Activated T-cell treated with anti-CD3 and anti-CD28 coated beads for 1 hour (primary cell): ENCODE measurements at places on chromosomes 7 and 10.

DNA sequence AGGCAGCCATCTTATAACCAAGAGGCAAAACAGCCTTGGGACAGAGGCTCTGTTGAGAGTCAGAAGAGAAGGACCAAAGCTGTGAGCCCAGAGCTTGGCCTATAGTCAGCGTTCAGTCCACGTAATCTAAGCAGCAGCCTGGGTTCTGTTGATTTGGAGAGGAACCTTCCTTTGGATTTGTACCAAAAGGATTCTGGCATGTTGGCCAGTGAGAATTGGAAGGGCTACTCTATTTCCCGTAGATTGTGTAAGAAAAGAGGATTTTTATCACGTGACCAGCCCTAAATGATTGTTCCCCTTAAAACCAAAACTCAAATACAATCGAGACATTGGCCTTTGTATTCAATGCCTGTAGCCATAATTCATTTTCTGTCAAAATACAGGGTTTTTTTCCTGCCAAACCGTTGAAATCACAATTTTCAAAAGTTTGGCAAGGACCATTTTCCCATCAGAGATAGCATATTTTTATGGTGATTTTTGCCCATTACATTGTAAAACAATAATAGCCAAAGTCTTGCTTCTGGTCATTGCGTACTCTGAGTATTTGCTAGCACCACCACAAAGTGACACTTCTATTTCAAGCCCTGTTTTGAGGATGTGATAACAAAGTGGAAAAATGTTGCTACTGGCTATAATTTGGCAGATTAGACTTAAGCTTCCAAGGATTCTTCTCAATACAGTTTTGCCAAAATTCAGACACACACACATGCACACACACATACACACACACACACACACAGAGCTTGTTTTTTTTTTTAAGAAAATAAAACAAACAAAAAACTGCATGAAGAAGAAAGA lies 23.1 kb upstream of the BMPER start:
- no peak for DNase-seq

- DNase-seq: no peak
Measured at GRCh38 chr7:50181081-50181480, 88.0 kb upstream of the ZPBP start.

GRCh38 chr10:102605712-102606111 lies 38.6 kb upstream of the TRIM8 start:
- no peak for DNase-seq

DNA sequence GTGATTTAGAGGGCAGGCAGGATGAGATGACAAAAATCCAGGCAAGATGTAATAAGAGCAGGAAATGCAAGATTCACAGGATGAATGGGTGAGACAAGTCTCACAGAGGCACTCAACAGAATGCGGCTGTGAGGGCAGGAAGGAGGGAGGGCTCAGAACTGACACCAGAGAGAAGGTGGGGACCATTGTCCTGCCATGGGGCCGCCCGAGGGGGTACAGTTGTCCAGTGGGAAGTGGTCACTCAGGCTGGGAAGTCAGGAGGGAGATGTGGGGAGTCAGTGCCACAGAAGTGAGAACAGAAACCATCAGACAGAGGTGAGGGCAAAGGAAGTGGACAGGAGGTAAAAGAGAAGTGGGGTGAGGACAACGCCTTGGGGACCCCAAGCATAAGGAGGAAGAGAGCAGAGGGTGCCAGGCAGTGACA lies 8.9 kb downstream of the HIP1 start:
- no peak for DNase-seq

DNA sequence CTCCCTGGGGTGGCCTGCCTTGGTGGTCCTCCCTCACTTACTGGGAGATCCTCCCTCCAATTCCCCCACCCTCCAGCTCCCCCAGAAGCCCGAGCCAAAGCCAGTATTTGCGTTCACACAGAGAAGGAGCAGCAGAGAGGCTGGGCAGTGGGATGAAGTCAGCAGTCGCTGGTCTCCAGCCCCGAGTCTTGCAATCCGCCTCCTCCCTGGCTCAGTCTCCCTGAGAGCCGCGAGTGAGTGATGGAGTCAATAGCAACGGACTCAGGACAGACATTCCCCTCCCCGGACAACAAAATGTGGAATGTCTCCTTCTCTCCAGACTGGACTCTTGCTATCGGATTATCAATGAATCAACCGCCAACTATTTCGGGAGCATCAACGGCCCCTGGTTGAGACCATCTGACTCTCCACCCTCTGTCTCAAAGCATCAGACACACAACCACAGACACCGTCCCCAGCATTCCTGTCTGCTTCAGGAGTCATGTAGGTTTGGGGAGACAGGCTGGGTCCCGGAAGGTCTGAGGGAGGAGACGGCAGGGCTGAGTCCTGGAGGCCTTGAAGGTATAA lies 178.4 kb downstream of the SH3PXD2A start:
- no peak for DNase-seq

- DNase-seq: no peak
Measured at GRCh38 chr7:47435889-47436312, 146.0 kb downstream of the TNS3 start.

DNA sequence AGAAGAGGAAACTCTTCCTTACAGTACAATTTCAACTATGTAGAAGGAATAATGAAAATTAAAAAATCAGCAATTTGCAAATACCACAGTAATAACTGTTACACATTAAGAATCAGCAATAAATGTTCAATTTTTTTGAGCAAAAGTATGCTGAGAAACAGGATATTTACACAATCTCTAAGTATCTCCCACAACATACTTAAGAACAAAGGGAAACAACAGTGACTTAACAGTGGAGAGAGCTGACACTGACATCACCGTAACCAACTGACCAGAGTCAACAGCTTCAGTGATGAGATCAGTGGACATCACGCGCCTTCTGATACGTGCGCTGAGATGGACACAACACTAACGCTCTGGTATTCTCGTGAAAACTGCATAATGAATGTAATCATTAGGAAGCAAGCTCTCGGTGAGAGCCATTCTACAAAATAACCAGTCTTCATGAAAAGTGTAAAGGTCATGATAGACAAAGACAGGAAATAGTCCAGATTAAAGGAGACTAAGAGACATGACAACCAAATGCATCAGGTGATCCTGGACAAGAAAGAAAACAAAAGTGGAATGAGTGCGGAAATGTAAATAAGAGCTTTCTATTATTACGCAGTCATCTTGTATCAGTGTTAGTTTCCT lies 82.6 kb downstream of the PIP4K2A start:
- no peak for DNase-seq

DNA sequence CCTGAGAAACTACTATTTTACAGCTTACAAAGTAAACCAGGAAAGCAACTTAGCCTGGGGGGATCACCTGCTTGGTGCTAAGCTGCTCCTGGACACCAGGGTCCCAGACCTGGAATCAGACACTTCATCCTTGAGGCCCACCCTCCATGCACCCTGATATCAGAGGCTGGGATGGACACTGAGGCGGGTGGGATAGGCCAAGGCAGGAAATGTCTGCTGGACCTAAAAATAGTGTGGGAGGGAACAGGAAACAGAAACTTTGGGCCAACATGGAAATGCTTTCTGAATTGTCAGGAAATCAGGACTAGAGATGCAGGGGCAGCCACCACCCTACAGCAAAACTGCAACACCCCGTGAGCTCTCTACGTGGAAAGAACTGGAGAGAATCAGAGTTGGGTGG lies 101.5 kb upstream of the PODXL start:
- no peak for DNase-seq

DNA sequence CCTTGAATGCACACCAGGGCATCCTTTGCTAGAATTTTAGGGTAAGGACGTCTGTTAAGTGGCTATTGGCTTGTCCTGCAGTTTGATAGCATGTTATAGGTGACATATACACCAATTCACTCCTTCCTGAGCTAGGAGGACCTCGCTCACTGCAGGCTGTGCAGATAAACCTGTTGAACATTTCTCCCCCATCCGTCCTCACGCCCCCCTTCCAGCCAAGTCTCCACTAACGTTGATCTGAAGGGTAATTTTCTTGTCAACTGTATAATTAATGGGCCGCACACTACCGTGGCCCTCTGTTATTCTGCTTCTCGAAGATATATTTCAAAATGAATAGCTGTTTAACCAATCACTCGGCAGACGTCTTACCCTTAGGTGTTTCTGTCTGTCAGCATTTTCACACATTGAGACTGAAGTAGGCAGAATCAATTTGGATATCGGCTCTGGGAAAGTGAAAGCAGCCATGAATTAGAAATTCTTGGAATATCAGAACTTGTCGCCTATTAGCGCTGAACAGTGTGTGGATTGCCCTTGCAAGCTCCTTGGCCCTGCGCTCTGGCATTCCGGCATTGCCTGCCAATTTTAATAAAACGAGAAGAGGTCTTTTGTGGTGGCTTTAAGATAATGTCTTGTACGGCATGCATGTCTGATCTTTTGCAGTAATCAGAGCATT lies 905.3 kb downstream of the TYW1 start:
- DNase-seq: no peak
